ENCODE measurements at places on chromosomes 4 and X.

DNA sequence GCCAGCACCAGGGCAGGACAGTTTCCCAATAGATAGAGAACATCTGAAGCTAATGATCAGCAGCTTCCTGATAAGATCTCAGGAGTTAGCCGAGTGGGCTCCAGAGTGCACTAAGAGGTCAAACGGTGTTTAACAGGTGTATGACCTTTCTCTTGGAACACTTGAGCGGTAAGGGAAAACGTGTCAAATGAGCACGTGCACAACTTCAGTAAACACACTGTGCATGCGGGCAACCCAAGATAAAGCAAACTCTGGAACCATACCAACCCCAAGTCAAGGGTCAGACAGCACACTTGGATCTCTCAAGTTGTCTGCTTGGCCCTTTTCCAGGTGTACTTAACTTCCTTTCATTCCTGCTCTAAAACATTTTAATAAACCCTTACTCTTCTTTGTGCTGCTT, 1941.5 kb upstream of the PCDH10 start:
- DNase-seq, result no peak

GRCh38 chrX:100650841-100651240, 6.8 kb downstream of the SRPX2 start:
- no peak for DNase-seq

DNA sequence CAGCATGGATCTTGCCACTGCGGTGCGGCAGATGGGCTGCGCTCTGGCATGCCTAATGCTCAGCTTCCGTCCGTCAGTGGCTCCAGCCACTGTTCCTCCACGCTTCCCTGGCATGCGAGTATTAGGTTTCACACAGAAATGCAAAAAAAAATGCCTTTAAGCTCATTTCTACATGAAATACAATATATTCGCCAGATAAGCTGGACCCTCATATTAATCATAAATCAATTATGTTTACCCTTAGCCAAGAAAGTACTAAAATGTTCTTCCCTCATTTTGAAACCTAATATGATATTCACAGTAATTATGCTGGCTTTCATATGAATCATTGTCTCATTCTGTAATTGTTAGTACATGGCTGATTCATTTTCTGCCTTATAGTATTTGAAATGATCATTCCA, 115.5 kb upstream of the FAM241A start:
- DNase-seq, result no peak

DNA sequence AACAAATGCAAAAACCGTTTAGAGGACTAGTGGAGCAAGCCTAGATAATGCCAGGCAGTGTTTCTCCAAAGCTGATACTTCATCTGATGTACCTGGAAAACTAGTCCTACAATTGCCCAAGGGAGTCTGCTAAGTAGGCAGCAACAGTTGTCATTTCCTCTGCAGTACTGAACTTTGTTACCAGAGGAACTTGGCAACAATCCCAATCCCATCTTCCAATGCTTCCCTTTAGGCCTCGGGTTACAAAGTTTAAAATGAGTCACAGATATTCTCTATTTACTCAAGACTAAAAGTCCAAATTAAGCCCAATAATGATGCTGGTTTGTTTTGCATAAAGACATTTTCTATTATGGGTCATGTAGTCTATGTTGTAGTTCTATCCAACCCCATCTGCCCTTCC, 120.0 kb upstream of the GLRA2 start:
- DNase-seq, result no peak

- no peak for DNase-seq
These were observed 25.6 kb downstream of the PTTG2 start for GRCh38 chr4:37985730-37986275.

GRCh38 chr4:153181293-153181692, 22.9 kb upstream of the TRIM2 start:
- DNase-seq, result no peak

DNA sequence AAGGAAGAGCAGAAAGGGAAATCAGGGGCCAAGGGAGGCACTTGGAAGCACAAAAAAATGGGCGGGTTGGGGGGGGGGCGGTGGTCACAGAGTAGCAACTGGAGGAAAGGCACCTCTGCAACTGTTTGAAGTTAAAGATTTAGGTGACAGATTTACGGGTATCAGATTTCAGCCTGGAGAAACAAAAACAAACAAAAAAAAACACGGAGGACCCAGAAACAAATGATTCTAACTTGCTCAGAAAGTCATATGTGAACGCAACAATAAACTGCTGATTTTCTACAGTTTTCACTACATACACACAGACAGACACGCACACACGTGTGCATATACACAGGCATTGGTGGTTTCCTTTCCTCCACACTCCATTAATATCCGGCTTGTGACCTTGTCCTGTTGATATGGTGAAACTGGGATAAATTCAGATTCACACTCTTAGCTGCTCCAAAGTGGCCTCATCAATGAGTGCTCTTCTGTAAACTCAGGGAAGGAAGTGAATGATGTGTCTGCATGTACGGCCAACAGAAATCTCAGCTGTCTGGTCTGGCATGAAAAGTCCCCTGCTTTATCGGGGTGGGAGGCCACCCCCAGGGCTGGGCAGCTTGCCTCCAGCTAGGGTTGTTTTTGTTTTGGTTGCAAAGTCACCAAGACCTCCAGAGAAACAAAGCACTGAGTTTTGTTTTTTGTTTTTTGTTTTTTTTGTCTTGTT, 54.3 kb downstream of the CHST7 start:
- DNase-seq, result no peak

DNA sequence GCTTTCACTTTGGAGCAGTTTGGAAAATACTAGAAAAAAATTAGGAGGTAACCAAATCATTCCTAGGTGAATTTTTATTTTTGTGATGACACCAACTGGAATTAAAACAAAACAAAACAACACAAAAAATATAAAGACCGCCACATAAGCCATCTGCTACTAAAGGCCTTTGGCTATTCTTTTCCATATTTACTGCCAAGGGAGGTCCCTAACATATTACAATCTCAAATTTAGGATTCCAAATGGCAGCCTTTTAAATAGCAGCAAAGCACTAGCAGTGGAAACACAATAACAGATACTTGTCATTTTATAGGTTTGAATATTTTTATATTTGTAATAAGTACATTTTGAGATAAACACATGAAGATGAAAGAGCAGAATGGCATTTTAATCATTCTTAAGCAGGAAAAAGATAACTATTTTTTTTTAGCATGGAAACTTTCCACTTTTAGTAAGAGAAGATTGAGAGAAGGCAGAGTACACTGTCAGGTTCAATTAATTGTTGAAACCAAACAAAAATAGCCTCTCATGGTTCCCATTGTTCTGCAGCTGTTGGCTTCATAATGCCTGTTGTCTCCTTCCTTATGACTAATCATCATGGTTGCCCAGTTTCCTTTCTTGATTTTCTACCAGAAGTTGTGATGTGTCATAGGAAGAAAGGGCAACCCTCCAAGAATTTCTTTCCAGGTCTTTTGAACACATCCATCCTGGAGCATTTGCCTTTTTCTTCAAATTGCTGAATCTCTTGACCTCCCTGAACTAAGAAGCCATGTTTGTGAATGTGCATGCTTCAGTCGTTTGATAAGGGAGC, 219.0 kb upstream of the EMCN start:
- DNase-seq, result no peak

- no peak for DNase-seq
These were observed 51.6 kb upstream of the BLTP1 start for GRCh38 chr4:122100508-122100907.

- no peak for DNase-seq
These were observed 100.8 kb upstream of the ATXN3L start for GRCh38 chrX:13420545-13421183.

DNA sequence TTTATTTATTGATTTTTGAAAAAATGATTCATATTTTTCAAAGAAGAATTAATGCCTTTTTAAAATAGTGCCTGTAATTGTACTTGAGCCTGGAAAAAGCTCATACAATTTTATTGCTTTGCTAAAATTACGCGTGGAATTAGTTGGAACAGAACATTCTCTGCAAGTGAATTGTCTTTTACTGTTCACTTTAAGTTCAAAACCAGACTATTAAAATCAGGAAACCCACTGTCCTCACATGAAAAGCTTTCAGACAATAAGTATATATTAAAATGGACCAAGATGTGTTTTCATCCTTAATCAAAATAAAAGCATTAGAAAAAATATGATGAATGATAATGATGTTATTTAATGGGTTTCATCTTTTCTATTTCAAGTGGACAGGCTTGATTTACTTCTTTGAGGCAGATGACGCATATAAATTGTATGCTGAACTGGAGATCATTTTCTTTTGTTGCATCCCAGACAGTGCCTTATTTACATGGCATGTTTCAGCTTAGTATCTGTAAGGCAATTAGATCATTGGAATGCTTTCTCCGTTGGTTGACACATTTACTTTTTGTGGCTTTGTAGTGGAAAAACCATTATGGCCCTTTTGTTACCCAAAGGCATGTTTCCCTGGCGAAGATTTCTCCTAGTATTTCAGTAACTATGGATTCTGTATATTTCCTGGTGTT, 299.0 kb upstream of the MAGEC2 start:
- DNase-seq, result no peak

GRCh38 chr4:189021831-189022230, 882.6 kb downstream of the TRIML1 start:
- DNase-seq, result no peak

DNA sequence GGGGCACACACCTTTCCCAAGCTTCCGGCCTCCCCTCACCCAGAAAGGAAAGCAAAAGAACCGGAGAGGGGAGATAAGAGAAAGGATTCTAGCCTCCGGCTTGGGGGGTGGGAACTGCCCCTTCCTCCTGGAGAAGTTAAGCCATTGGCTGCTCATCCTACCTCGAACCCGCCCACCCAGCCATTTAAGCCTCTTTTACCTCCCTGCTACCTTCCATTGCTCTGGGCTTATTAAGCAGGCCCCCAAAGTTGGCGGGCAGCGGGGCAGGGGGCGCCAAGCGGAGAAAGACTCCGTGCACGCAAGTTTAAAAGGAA, 2.3 kb downstream of the MAML3 start:
- DNase-seq, result no peak

DNA sequence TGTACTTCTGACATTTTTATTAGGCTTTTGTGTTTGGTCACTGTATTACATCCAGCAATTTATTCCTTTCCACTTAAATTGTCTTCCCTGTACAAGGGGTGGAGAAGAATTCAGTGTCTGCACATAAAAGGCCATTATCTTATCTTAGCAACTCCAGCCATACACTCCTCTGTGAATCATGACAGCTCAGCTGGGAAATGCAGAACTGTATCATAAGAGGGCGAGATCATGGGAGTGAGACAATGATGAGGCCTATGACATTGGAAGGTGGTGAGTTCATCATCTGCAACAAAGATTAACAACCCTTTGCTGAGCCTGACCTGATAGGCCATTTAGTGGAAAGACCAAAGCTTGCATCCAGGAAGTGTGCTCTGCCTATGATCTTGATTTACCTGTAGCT, 33.3 kb downstream of the SLIT2 start:
- no peak for DNase-seq

- DNase-seq, result no peak
These were observed 70.4 kb downstream of the BEX3 start for GRCh38 chrX:103446665-103447302.

- DNase-seq, result no peak
These were observed 27.7 kb upstream of the CEP135 start for GRCh38 chr4:55921093-55921492.

GRCh38 chr4:13498469-13498868, 14.3 kb upstream of the RAB28 start:
- no peak for DNase-seq

- no peak for DNase-seq
These were observed 135.6 kb upstream of the TLL1 start for GRCh38 chr4:165737309-165737972.

DNA sequence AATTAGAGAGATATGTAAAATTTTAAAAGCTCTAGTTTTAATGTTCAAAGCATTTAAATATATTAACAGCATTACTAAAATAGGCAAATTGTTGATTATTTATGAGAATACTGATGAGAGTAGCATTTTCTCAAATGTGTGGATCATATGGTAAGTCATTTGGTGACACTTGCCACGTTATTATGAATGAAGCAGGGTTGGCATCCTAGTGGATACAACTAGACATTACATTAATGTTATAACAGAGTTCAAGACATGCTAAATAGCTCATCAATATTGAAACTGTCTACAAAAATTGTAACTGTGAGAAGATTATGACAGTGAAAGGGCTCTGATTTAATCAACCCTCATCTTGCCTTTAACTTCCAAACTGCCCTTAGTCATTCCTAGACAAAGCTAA, 171.1 kb downstream of the PDGFC start:
- DNase-seq, result no peak

DNA sequence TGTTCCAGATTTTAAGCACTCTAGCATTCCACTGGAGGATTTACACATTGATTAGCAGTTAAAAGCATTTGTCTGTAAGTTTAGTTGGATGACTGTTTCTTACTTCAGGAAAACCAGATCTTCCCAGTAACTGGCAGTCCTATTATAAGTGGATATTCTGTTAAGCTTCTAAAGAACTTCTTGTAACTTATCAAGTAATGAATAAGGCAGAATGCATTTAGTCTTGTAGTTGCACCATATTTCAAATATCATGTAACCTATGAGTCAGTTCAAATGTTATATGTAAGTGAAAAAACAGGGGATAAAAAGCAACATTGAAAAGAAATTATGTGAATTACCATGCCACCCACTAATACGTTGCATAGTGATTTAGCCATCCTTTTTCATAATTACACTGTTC, 30.2 kb upstream of the TENM3 start:
- DNase-seq, result no peak

GRCh38 chrX:104113222-104113965, 1.1 kb downstream of the ZCCHC18 start:
- no peak for DNase-seq

GRCh38 chr4:158090323-158090722, 82.5 kb downstream of the GASK1B start:
- DNase-seq, result no peak

DNA sequence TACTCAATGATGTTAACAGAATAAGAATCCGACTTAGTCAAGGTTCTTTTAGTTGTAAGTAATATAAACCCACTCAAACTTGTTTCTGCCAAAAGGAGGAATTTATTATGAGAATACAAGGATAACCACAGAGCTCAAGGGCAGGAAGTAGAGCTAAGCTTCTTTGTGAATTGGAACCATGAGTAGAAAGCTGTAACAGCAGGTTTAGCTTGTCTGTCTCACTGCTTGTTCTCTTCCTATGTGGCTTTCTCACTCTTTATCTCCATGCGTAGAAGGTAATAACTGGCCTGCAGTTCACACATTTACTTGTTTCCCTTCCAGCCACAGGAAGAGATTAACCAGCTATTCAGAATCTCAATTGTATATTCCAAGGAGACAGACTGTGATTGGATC, 378.3 kb downstream of the PPP1R2C start:
- DNase-seq, result no peak

DNA sequence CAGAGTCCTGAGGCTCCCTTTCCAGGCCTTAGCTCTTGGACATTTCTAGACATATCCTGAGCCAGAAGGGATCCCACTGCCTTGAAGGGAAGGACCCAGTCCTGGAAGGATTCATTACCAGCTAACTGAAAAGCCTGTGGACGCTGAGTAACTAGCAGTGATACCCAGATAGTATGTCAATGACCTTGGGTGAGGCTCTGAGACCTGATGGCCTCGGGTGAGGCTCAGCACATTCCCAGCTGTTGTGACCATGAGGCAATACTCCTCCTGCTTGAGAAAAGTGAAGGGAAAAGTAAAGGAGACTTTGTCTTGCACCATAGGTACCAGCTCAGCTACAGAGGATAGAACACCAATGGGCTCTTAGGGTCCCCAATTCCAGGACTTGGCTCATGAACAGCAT, 268.1 kb downstream of the DKK2 start:
- DNase-seq, result no peak

GRCh38 chr4:184122631-184123408, 94.9 kb downstream of the ENPP6 start:
- no peak for DNase-seq

- no peak for DNase-seq
These were observed 47.6 kb downstream of the HTT start for GRCh38 chr4:3122081-3122563.

- no peak for DNase-seq
These were observed 136.1 kb downstream of the DCAF12L2 start for GRCh38 chrX:126030021-126030420.
